ENCODE measurements at places on chromosomes 12 and 14. TPM values are rescaled to one million over a fixed set of nuclear protein-coding genes. Genes with fewer than 3 reads are reported as not detected.

RERG gene
- total RNA-seq = 0.30 TPM

GLIPR1L1 gene
- not detected for total RNA-seq

HCFC2 gene
- total RNA-seq = 30.3 TPM

ANKRD13A gene
- total RNA-seq = 58.8 TPM

LRFN5 gene
- 5.6 TPM for total RNA-seq

SLC6A12 gene
- not detected for total RNA-seq

SPTB gene
- 0.05 TPM for total RNA-seq

CCER1 gene
- total RNA-seq = not detected

BCL2L14 gene
- not detected for total RNA-seq

APOF gene
- total RNA-seq = not detected

EPYC gene
- total RNA-seq = not detected

CLEC4D gene
- not detected for total RNA-seq

HOXC10 gene
- 6.2 TPM for total RNA-seq

CACNA2D4 gene
- not detected for total RNA-seq

BCL2L2 gene
- total RNA-seq = 24.9 TPM

IGFBP6 gene
- 202 TPM for total RNA-seq

CISTR gene
- not detected for total RNA-seq

M6PR gene
- total RNA-seq = 198 TPM

HOXC6 gene
- 4.7 TPM for total RNA-seq

RNASE1 gene
- total RNA-seq = 0.30 TPM

FOXN4 gene
- total RNA-seq = not detected

KRT71 gene
- total RNA-seq = not detected
